SK-MEL-5 (cell line): ENCODE measurements at places on chromosomes 16 and 17. TPM values are rescaled to one million over a fixed set of nuclear protein-coding genes. Genes with fewer than 3 reads are reported as not detected.

The CDH15 gene
- total RNA-seq, result not detected in 2 replicates

The DDX28 gene
- total RNA-seq, result 19.6 and 24.3 TPM in 2 replicates

The MT1F gene
- 0.24 TPM in 1 of 2 replicates, not detected in the other for total RNA-seq

The ABCC6 gene
- total RNA-seq, result 0.24 TPM in 1 of 2 replicates, not detected in the other

The KRTAP1-1 gene
- not detected in 2 replicates for total RNA-seq

The CD7 gene
- total RNA-seq, result not detected in 2 replicates

The OTOP3 gene
- total RNA-seq, result not detected in 2 replicates

The DHRS7C gene
- not detected in 2 replicates for total RNA-seq

The PHF12 gene
- total RNA-seq, result 9.5 and 12.7 TPM in 2 replicates

The ACSM2A gene
- not detected in 2 replicates for total RNA-seq

The ABCA9 gene
- 3.6 and 5.5 TPM in 2 replicates for total RNA-seq

The COPZ2 gene
- total RNA-seq, result 9.3 and 10.2 TPM in 2 replicates

The CDH1 gene
- total RNA-seq, result 5.4 and 6.0 TPM in 2 replicates

The PKD1 gene
- 18.7 and 18.8 TPM in 2 replicates for total RNA-seq

The ARHGAP23 gene
- 0.34 and 1.0 TPM in 2 replicates for total RNA-seq
